OCI-M1 (cell line): ENCODE measurements at places on chromosomes 11 and 22.

GRCh38 chr22:29152954-29153719 lies 52.6 kb upstream of the EMID1 start:
- peak; percentile 98 for DNase-seq

DNA sequence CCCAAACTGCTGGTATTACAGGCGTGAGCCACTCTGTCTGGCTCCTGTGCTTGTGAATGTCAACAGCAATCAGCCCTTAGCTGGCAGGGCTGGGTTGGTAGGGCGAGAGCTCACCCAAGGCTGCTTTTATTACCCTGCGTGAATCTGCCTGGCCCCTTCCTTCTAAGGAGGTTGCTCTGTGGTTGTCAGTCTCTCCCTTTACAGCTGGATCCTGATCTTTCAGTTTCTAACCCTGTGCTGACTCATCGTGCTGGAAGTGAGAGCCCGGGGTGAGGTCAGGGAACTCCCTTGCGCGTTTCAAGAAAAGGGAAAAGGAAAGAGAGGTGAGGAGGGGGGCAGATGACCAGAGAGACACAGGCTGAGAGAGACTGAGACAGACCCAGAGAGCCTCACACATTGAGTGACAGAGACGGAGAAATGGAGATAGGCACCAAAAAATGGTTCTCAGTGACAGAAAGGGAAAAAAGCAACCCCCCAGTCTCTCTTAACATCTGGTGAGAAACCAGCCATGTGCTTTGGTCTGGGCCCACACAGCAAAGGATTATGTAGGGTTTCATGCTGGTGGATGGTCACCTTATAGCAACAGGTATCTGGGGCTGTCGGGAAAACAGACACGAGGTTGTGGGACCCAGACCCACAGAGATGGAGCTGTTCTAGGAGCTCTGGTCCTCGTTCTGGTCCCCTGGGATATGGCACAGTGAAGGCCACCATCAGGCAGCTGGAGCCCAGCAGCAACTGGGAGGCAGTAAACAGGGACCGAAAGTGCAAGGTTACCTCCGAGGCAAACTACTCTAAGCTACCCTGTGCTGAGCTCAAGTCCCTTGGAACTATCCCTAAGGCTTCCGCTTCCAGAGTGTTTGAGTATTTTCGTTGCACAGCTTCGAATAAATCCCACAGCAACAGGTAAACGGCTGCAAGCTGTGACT lies 2.5 kb downstream of the TCN2 start:
- peak; percentile 93 for DNase-seq

- DNase-seq = peak; percentile 48
These were observed 30.0 kb upstream of the ME3 start for GRCh38 chr11:86702220-86702983.

- no peak for DNase-seq
These were observed 52.4 kb upstream of the IGLL5 start for GRCh38 chr22:22835242-22835641.

DNA sequence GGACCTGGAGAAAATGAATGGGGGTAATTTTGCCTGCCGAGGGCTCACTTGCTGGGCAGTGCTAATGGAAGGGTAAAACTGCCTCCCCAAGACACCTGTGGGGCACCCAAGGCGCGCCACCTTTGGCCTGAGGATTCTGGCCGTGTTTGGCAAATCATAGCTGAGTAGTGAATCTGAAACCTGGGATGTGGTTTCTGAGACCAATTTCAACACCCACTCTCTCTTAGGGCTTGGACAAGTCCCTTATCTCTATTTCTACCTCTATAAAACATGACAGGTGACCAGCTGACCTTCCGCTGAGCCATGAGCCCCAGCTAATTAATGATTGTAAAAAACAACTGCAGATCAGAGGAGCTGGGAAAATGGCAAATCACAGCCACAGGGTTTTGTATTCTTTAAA lies 1.5 kb upstream of the PACSIN3 start:
- no peak for DNase-seq

DNA sequence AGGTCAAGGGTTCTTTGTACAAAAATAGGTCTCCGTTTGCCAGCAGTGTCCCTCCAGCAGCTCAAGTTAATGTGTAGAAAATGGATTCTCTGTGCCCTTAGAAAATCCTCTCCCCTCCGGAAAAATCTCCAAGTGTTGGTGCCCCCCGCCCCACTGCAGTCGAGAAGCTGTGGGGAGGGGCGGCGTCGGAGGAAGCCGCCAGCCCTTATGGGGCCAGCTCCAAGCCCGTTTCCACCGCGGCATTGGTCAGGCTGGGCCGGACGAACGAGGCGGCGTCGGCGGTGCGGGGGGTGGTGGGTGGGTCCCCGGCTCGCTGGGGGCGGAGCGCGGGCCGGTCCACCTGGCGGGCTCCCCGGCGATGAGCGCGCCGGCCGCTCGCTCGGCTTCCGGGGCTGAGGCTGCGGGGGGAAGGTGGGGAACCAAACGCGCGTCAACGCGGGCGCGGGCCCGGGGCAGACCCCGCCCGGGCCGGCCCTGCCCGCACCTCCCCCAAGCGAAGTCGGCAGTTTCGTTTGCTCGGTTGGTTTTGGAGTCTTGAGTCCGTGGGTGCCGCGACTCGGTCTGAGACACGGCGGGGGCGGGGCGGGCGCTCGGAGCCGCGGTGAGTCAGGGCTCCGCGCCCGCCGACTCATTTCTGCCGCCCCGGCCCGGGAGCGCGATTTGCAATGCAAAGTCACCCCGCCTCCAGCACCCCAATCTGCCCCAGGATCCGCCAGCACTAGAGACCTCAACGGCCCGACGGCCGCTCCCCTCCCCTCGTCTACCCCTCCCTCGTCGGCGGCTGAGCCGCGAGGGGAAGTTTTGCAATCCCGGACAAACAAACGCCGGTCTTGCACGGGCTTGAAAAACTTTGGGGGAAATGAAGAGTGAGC lies 1.4 kb downstream of the ASCL2 start:
- peak; percentile 38 for DNase-seq

GRCh38 chr11:12798609-12799011 lies 124.4 kb downstream of the TEAD1 start:
- DNase-seq = no peak

DNA sequence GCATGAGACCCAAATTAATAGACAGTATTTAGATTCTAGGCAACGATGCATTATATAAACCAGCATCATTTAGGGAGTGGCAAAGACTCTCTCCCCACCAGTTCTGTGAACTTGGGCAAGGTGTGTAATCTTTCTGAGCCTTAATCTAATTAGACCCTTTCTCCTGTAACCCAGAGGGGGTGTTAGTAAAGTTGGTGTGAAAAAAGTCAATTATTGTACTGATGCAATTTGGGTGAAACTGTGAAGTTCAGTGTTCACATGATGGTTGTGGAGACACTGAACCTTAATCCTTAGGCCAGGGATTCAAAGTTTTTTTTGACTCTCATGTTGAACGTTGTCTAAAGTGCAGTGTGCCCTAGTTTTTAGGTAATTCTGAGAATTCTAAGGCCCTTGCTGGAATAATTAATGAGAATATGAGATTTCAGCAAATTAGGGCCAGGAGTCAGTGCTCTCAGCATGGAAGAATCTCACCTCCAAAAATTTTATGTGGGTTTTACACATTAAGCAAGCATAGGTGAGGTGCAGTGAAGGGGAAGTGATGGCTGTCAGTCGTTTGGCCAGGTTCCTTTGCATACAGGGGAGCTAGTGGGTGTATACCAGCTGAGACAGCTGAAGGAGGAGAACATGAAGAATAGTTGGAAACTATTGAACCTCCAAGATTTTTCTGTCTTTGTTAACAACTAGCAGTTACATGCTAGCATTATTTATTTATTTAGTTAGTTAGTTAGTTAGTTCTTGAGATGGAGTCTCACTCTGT lies 94.2 kb downstream of the PTPRJ start:
- DNase-seq = peak; percentile 41

GRCh38 chr22:24525416-24526037 lies 29.4 kb downstream of the GUCD1 start:
- peak; percentile 93 for DNase-seq

- DNase-seq = no peak
These were observed 4.5 kb downstream of the QSER1 start for GRCh38 chr11:32897103-32897502.

- no peak for DNase-seq
These were observed 132.0 kb downstream of the MRTFA start for GRCh38 chr22:40504285-40505249.

DNA sequence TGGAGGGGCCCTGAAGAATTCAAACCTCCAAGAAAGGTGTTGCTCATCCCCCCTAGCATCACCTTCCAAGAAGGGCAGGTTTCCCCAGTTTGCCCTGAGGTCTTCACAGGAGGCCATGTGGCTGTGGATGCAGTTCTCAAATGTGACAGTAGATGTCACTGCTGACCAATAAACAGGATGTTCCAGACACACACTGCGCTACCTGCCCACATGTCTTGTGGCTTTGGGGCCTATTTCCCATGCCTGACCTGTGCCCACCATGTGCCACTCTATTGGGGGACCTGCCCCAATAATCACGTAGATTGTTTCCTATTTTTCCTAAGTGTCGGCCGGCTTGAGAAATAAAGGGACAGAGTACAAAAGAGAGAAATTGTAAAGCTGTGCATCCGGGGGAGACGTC lies 4.5 kb downstream of the GSTT2 start:
- DNase-seq = peak; percentile 38

DNA sequence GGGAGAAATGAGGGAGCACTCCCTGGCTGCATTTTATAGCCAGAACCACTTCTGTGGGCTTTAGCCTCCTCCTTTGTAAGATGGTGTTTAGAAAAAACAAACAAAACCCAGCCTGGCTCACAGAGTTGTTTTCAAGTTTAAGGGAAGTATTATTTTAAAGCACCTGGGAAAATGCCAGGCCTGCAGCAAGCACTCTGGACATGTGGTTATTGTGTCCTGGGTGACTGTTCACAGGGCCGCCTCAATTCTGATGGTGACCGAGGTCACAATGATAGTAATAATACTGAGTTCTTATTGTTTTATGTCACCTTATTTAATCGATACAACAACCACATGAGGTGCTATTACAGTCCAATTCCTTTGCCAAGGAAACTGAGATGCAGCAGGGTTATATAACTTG lies 20.7 kb upstream of the SLC22A12 start:
- DNase-seq = no peak

- no peak for DNase-seq
These were observed 89.9 kb downstream of the PPP6R3 start for GRCh38 chr11:68550485-68550817.

DNA sequence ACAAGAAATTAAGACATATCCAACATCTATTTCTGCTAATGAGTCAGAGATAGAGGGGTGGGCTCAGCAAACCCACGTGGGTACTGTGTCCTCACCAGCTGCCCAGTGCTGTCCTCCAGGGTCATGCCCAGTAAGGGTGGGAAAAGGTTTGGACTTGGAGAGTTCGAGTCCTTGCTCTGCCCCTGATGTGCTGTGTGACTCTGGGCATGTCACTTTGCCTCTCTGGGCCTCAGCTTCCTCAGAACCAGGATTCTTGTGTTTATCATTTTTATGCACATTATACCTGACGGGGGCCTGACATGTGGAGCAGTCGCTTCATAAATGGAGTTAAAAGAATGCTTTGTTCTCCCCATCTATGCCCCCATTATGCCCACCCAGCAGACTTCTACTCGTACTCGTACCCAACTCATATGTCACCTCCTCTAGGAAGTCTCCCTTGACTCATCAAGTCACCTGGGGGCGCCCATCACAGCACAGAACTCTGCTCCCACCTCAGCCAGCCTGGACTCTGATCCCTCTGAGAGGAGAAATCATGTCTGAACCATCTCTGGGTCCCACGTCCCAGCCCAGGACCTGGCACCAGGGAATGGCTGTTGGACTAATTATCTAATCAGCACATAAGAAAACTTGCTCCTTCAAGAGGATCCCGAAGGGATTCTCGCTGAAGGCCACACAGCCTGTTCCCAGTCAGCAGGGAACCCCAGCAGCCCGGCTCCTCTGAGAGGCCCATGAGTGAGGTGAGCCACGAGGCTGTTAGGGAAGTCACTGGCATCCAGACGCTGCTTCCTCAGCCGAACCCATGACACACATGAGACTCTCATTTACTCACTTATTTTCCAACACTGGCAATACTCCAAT lies 38.7 kb upstream of the TSKU start:
- DNase-seq = peak; percentile 52

DNA sequence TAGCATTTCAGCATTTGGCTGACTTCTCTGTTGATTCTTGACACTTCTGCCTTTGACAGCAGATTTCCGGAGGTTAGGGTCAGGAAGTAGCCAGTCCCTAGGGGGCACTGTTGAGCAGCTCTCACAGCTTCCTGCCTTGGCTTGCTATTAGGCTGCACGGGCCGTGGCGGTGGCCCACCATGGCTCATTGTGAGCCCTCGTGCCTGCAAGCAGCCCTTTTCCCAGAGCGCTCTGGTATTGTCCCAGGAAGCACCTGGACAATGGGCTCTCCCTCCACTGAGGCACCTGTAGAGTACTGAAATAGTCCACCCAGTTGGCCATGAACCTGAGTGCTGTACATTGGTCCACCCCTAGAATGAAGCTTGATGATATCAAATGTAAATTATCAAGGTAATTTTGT lies 100.2 kb upstream of the GAL start:
- DNase-seq = peak; percentile 96
